ENCODE measurements at places on chromosomes 5 and 9.

GRCh38 chr5:55418994-55419968 is 111.5 kb downstream of the MTREX start:
- DNase-seq, result no peak

GRCh38 chr9:87874304-87874623 is 8.4 kb upstream of the SPATA31E1 start:
- no peak for DNase-seq

GRCh38 chr5:166354332-166354731 is 1937.1 kb upstream of the WWC1 start:
- DNase-seq, result no peak

DNA sequence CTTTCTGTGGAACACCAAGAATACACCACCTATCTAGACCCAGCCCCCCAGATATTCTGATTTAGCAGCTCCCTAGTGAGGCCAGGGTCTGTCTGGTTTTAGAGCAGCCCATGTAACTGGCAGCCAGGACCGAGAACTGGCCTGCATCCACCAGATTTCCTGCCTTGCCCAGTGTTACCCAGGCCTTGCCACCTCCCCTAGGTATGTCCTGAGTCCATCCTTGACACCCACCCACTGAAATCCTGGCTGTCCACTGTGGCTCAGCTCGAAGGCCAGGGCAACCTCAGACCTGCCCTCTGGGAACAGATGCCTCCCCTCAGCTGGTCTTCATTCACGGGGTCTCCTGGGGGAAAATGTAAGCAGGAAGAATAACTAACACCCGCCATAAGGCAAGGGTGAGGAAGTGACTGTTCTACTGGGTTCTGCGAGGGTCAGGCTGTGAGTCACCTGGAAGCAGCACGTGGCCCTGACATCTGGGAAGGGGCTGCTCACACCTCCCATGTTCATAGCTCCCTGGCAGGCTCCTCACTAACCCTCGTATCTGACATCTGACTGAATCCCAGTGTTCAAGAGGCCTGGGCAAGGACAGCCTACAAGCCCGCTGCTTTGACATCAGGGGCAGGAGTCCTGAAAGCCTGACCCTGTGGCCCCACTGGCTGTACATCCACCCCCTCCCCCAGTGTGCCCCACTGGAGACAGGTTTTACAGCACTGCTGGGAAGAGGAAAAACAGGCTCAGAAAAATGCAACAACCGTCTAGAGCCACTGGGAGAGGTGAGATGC is 72.7 kb downstream of the SEMA4D start:
- no peak for DNase-seq

DNA sequence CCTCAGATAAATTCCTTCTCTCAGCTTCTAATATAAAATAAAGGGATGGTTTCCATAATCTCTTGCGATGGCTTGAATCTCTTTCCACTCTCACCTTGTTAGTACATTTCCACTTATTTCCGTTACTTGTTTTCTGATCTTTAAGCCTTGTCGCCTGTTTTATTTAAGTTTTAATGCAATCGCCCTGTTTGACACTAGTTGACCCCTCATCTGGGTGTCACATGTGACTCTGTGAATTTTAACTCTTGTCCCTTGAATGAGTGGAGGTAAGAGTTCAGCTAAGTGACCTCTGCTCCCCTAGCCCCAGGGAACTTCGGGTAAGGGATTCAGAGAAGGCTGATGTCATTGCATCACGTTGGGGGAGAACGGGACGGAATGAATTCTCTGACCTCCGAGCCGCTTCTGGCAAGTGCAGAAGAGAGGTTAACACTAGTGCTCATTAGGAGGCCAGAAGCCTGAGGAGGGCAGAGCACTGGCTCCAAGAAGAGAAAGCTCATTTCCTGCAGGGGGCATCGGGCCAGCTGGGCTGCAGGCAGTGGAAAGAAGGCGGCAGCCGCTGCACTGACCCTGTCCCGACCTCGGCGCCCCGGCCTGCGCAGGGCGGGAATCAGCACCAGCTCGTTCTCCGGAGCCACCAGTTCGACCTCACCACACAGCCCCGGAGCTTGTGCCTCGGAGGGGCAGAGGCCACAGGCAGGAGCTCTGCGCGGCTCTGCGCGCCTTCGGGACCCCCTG is 569 bp downstream of the HINT2 start:
- no peak for DNase-seq

DNA sequence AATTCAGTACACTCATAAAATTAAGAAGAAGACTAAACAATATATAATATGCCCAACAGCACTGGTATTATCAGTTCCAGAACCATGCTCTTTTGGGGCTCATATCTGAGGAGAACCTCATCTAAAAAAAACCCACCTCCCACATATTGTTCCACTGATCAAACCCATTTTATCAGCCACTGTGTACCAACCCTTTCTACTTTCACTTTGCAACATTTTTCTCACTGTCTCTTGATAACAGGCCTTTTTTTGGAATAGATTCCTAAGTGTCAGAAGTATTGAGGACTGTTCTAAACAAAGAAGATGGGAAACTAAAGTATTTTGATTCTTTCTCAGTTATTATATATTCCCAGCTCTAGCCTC is 173.2 kb downstream of the GABRB2 start:
- no peak for DNase-seq

GRCh38 chr9:134344068-134344799 is 18.0 kb downstream of the RXRA start:
- peak; percentile 15 for DNase-seq

- no peak for DNase-seq
These were observed 1.1 kb downstream of the ECM2 start for GRCh38 chr9:92534674-92535073.

DNA sequence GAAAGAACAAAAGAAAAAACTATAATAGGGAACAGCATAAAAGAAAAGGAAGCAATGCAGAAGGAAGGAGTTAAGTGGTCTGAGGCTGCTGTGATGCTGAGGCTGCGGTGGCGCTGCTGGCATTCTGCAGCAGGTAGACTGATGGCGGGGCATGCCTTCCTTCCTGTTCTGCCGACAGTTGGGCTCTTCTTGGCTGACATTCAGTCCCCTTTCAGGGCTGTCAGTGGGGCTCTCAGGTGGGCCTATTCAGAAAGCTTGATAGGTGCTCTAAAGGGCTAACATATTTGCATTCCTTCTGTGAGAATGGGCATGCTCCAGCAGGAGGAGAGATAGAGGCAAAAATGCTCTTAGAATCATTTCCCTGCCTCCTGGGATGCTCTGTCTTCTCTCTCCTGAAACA is 5.1 kb upstream of the CLINT1 start:
- DNase-seq, result no peak

GRCh38 chr5:139638090-139638735 is 9.9 kb upstream of the CXXC5 start:
- no peak for DNase-seq

- no peak for DNase-seq
These were observed 95.9 kb upstream of the COL5A1 start for GRCh38 chr9:134545543-134546245.

- DNase-seq, result no peak
These were observed 104.3 kb downstream of the ZNF608 start for GRCh38 chr5:124642151-124642550.

GRCh38 chr5:15966651-15967050 is 212.9 kb downstream of the MARCHF11 start:
- DNase-seq, result no peak

DNA sequence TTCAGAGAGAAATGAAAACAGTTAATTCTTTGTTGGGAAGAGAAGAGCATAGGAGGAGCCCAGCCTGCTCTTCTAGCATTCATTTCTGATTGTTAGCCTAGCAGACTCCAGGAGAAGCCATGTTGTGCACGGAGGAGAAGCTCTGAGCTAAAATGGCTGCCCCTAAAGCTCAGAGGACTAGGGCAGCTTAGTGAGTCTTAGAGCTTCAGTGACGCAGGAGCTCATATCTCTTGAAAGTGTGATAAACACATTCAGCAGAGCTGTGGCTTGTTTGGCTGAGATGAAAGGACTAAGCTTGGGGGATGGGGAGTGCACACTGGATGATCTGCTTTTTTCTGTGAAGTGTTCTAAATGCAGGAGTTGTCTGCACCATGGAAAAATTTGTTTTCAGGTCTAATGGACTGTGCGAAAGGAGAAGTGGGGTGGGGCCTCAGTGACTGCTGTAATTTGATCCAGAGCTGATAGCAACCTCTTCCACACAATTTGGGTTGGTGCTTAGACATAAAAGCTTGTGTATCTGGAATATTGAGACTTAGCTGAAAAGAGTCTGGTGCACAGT is 58.5 kb downstream of the ZNF462 start:
- no peak for DNase-seq

GRCh38 chr9:19423163-19423562 is 14.4 kb downstream of the ACER2 start:
- DNase-seq, result no peak

DNA sequence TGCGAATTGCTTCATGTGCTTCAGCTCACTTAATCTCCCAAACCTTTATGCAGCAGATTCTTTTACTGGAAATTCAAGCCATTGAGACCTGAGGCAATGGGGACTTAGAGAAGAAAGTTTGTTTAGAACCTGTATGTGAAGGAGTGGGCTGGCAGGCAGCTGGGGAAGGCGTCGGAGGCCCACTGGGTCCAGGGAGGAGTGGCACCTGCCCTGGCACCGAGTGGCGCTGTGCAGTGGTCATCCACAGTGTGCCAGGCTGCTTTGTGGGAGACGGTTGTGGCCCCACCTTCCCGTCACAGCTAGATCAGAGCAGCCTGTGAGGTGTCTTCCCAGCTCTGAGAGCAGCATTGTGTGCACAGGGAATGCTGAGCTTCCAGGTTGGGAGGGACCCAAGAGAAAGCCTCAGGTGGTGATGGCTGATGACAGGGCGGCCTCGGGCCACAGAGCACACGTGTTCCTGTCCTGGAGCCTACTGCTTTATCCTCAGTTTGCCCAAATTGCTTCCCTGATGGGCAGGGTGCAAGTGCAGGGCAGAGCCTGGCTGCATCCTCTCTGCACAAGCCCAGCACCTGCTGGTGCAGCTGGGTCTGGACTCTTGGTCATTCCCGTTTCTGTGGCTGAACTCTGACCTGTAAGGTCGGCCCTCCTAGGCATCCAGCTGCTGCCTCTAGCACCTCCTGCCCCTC is 175.2 kb downstream of the CACNA1B start:
- no peak for DNase-seq

- DNase-seq, result no peak
These were observed 68.9 kb upstream of the EQTN start for GRCh38 chr9:27365707-27366376.

DNA sequence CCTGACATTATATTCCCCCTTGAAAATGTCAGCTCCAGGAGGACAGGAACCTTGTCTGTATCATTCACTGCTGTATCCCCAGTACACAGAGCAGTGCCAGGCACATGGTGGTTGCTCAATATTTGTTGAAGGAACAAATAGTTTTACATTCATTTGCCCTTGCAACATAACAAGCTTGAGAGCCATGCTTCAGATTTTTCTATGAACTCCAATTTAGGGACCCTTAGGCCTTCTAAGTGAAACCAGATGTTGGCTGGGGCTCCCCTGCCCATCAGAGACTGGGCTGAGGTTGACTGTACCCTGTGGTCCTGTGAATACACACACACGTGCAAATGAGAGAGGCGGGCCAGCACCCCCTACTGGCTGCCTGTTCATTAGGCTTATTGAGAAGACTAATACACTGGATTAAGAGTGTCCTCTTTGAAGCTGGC is 214.9 kb upstream of the WWC1 start:
- DNase-seq, result no peak

GRCh38 chr5:174307031-174307408 is 261.5 kb downstream of the NSG2 start:
- DNase-seq, result no peak

DNA sequence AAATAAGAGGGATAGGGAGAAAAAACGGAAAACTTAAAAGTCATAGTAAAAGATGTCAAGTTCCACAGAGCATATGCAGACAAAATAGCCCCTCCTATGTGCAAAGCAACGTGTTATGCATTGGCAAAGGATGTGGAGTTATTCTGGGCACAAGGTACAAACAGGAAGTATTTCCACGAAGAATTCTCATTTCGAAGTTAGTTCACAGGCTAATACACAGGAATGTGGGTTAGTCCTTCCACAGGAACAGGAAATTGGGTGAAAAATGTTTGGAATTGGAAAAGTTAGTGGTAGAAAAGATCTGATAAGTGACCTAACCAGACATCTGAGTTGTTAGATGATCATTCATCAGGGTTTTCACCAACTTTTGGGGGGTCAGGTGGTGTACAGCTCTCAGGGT is 326.6 kb downstream of the EBF1 start:
- DNase-seq, result no peak

DNA sequence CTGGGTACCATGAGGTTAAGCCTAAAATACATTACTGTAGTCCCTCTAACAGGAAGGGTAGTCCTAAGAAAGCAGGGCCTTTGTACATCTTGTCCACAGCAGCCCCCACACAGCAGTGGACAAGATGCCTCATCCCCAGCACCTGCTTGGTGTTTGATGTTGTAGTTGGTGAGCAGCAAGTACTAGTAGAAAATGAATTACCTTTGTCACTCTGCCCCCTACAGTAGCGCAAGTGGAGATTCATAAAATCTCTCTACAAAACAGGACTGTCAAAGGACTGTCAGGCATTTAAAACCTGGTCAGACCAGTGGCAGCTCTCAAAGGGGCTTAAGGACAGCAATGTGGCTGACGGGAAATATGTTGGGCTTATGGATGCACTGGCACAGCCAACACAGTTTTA is 122.5 kb downstream of the TMEM174 start:
- no peak for DNase-seq
